ENCODE measurements at places on chromosomes 12 and 14.

GRCh38 chr12:61894168-61894567 is 366.0 kb upstream of the USP15 start:
- no peak for DNase-seq

- no peak for DNase-seq
Observed at GRCh38 chr12:63093084-63093483, 57.9 kb downstream of the AVPR1A start.

DNA sequence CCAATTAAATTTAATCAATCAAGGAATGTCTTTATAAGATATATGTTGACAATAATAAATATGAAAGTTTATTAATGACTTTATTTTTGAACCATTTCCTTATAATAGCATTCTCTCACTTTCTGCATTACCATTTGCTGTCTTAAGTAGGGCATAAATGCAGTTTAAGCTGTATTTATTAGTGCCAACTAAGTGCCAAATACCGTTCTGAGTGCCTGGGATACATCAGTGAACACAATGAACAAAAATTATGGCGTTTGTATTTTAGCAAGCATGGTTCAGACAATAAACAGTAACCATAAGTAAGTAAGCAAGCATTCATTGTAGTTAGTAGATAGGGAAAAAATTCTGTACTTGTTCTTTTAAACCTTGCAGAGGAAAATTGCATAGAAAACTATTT is 145.8 kb downstream of the FUT8 start:
- DNase-seq, result no peak

DNA sequence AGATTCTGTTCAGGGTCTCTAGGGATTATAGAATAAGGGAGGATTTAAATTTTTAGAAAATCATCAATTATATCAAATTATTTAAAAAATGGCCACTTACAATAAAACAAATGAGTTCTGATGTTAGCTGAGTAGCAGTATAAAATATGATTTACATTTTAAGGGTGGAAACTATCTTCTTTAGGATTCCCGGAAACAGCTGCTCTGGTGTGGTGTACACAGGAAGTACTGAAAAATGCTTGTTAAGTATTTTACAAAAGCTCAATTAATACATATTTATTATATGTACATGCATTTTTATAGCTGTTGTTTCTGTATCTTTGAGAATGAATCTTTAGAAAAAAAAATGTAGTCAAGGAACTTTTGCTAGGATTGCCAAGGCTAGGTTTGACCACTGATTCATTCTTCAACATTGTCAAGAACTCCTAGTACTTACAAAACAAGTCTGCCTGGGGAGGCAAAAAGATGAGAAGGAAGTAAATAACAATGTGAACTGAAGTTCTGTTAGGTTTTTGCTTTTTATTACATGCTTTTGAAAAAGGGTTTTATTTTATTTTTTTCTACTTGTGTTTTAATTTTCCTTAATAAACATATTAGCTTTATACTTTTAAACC is 48.0 kb downstream of the ARF6 start:
- DNase-seq, result no peak

- no peak for DNase-seq
Observed at GRCh38 chr12:28218875-28219274, 28.6 kb downstream of the CCDC91 start.

GRCh38 chr12:74791365-74791764 is 253.7 kb downstream of the ATXN7L3B start:
- no peak for DNase-seq

DNA sequence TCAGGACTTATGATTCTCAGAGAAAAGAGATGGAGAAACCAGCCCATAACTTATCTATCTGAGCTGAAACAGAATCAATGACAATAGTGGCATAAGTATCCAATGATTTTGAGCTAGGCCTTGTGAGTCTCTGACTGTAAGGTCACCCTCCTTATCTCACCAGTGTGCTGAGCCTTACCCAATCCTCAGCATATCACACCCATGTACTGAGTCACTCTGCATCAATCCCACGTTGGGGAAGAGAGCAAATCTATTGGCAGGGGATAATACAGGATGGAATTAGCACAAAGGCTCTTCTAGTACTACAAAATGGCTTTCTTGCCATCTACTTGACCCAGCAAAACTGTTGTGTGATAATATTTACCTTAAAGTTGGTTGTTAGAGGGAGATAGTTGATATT is 997.8 kb downstream of the NRXN3 start:
- no peak for DNase-seq

- no peak for DNase-seq
Observed at GRCh38 chr14:75578786-75579337, 442 bp downstream of the FLVCR2 start.

DNA sequence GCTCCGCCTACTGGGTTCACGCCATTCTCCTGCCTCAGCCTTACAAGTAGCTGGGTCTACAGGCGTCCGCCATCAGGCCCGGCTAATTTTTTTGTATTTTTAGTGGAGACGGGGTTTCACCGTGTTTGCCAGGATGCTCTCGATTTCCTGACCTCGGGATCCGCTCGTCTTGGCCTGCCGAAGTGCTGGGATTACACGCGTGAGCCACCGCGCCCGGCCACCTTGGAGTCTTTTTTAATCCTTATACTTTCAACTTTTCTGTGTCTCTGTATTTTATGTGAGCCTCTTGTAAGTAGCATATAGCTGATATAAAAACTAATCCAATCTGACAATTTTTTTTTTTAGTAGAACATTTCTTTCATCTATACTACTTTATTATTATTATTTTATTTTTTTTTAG is 15.6 kb downstream of the HSD17B6 start:
- DNase-seq, result no peak

GRCh38 chr14:100056964-100057795 is 8.0 kb upstream of the EVL start:
- no peak for DNase-seq

DNA sequence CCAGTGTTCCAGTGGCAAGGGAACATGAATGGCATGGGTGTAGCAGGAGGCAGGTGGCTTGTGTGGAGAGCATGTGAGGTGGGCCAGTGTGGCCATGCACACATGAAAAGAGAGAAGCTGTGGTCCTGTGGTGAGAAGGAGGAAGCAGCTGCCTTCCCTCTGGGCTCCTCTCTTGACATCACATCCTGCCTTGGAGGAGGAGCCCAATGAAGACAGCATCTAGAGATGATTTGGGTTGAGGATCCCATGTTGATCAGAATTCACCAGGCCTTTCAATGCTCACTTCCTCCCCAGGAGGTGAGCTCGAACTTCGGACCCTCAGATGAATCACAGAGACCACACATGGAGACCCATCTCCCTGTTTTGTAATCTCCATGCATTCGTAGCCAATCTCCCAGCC is 82.6 kb downstream of the LRRC74A start:
- no peak for DNase-seq

GRCh38 chr12:122352394-122352793 is 70.1 kb downstream of the CLIP1 start:
- DNase-seq, result no peak

- no peak for DNase-seq
Observed at GRCh38 chr14:75484711-75485429, 37.4 kb upstream of the BATF start.
